ENCODE measurements at places on chromosomes 4 and X.

DNA sequence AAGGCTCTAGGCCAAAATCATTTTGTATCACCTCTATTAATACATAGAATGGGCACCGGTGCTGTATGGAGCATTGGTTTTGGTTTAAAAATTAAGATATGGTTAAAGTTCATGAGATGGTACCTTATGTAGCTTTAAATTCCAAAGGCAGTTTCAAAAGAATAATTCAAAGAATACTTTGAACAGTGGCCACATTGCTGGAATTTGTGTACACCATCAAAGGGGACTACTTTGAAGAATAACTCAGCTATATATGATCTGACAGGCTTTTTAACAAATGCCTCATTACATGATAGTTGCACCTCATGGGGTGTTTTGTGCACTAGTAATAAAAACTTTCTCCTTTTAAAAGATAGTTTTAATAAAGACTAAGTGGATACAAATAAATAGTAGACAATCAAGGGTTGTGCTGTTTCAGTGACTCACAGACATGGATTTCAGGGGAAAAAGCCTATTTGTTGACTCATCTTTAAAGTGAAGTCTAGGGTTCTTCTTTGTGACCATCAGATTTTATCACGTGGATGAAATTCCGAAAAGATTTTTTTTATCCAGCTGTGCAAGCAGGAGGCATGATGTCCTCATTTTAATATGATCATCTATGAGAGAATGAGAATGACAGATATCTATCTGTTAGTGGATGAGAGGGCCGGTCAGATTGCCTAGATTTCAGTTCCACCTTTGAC, 12.8 kb downstream of the MTM1 start:
- DNase-seq = no peak

GRCh38 chrX:107743995-107744394, 31.6 kb downstream of the TSC22D3 start:
- no peak for DNase-seq

GRCh38 chr4:127036296-127036695, 596.5 kb upstream of the INTU start:
- DNase-seq = no peak

GRCh38 chrX:13304052-13304451, 15.8 kb downstream of the ATXN3L start:
- no peak for DNase-seq

GRCh38 chrX:153870791-153871360, 15.1 kb downstream of the L1CAM start:
- no peak for DNase-seq

DNA sequence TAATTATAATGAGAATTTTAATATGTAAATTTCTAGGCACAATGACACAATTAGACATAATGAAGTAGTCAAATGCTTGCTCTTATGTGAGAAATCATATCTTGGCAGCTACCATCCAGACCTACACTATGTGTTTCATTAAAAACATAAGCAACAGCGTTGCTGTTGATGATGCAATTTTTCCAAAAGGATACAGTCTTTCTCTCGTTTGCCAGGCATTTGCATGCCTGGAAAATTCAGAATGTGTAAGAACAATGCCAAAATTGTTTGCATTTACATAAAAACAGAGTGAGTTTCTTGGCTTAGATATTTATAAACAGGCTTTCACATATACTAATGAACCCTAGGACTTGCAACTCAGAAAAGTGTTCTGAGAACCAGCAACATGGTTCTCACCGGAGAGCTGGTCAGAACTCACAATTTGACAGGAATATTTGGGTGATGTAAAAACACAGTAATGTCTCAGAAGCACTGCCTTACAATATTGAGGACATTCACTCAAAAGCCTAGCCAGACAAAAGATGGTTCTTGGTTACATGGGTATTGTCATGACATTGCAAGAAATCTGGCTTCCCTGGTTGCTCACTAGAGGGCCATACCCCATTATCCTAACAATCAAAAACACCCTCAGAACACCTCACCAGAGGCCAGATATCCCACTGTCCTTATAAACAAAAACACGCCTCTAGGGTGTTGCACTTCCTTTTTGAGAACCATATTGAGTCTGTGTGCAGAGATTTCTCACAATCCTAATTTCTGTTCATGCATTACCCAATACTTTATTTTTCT, 1029.0 kb upstream of the AGA start:
- DNase-seq = no peak

DNA sequence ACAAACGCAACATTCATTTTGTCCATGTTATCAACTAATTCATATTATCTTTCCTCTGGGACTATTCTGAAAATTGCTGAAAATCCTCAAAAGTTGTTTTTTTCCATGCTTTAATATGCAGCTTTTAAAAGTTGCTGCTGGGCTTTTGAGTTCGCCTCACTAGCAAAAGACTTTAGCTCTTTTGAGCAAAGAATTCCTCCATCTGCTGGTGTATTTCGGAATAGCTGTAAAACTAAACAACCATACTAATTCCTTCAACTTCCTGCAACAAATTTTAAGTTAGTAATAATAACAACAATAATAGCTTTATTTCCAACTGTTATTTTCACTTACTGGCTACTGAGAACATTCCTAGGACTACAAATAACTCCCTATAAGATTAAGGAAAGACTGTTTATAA, 124.5 kb upstream of the PLAC1 start:
- no peak for DNase-seq

DNA sequence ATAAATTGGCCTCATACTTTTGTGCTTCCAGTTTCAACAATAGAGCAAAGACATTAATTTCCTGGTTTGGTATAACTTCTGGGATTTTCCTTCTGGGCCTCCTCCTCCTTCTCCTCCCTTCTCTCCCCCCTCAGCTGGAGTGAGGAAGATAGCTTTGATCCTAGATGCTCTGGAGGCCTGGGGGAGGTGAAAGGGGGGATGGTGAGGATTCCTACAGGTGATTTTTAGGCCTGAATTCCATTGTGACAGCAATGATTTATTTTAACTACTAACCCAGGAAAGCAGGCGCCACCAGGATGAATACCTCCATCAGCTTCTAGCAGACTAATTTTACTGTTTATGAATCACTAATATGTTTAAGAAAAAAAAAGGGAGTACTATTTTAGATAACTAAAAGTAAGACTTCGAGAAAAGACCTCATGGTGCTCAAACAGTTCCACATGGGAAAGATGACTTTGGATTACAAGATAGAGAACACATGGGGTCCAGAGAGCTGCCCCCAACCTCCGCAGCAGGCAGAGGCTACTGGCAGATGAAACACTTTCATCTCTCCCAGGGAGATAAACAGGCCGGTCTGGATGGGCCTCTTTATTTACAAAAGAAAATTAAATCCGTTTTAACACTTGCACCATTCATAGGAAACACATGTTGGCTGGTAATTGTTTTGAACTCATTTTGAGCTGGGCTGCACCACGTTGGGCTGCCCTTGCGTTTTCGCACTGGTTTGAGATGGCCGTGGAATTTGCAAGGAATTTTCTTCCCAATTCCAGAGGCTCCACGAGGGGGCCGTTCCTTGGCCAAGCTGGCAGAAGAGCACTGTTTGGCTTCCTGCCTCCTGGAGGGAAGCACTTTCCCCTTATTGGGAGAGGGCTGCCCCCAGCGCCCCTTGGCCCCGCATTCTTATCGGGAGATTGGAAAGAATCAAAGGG, 125.1 kb upstream of the STX18 start:
- DNase-seq = no peak

Data from cortex of kidney (tissue), 1 donor.